Right lung (tissue), 10 donors: ENCODE measurements at places on chromosomes 6 and 20. TPM values are rescaled to one million over a fixed set of nuclear protein-coding genes. Genes with fewer than 3 reads are reported as not detected.

- no peak for DNase-seq
These were observed 14.3 kb downstream of the KIAA0319 start for GRCh38 chr6:24631671-24632070.

GRCh38 chr20:45969712-45970634 is 2.0 kb downstream of the ZNF335 start:
- no peak for DNase-seq

Gene LAMA2
- 47.5 TPM for polyA plus RNA-seq

- DNase-seq: no peak
These were observed 13.4 kb downstream of the CEP250 start for GRCh38 chr20:35468671-35469334.

GRCh38 chr20:19344341-19344740 is 131.9 kb downstream of the SLC24A3 start:
- DNase-seq: no peak

GRCh38 chr6:111812060-111813038 is 60.9 kb downstream of the FYN start:
- no peak for DNase-seq

GRCh38 chr6:3209114-3210023 is 18.1 kb downstream of the TUBB2B start:
- DNase-seq: no peak

DNA sequence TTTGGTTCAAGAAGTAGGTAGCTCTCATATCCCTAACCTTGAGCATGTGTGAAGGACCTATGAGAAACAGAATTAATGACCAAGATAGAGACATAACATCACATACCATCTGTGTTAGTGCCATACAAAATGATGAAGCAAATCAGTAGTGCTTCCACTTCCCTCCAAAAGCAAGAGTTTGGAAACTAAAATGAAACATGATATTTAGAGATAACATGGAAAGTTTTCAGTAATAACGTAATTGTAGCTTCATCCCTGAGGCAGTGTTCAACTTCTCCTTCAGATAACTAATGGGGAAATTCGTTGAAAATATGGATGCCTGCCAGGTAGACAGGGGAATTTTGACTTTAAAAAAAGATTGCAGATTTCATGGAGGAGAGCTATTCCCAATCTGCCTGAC is 248.4 kb upstream of the IRAK1BP1 start:
- DNase-seq: no peak

GRCh38 chr6:164098857-164099267 is 684.3 kb downstream of the QKI start:
- DNase-seq: peak; percentile 23

- no peak for DNase-seq
These were observed 51.3 kb downstream of the CD109 start for GRCh38 chr6:73747289-73747688.
